Ovary (tissue), 10 donors: ENCODE measurements at places on chromosomes 5 and 9. TPM values are rescaled to one million over a fixed set of nuclear protein-coding genes. Genes with fewer than 3 reads are reported as not detected.
A peak's percentile ranks its signal among the peaks of the same experiment; 100 is the strongest.

RICTOR gene
- total RNA-seq: 41.5 TPM

CFAP90 gene
- 0.66 TPM for total RNA-seq

GRCh38 chr9:95124582-95125367 lies 192.7 kb downstream of the FANCC start:
- H3K27ac ChIP-seq: no peak overlapping the region
- H3K4me1 ChIP-seq: no peaks in the 10 kb centered on the region
- H3K27me3 ChIP-seq: no peaks in the 10 kb centered on the region
- no peak overlapping the region for H3K4me3 ChIP-seq
- no peak for DNase-seq

- no peaks in the 10 kb centered on the region for H3K27me3 ChIP-seq
- no peaks in the 10 kb centered on the region for H3K4me1 ChIP-seq
- no peak for DNase-seq
Observed at GRCh38 chr5:152004095-152004494, 79.4 kb upstream of the GLRA1 start.

DNA sequence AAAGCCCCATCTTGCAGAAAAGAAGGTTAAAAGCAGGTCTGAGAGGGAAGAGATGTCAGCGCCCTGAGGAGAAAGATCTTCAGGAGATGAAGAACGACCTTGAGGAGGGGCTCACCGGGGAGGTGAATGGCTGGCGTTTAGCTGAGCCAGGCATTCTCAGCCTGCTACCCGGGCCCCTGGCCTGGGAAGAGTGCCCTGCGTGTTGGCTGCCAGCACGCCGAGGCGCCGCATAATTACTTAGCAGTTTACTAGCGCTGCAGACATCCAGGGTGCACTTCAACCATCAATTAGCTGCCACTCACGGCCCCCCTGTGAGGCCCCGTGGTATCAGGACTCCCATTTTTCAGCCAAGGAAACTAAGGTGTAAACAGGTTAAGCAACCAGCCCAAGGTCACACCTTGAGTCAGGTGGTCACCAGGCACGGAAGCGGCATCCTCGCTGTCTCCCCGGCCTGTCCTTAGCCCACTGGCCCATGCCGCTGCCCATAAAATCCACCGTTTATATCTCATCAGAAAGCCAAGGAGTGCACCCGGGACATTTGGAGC lies 551.9 kb downstream of the BNC2 start:
- no peak overlapping the region for H3K4me3 ChIP-seq
- peaks cover 27% of the 10 kb centered on the region for H3K4me1 ChIP-seq
- no peaks in the 10 kb centered on the region for H3K36me3 ChIP-seq
- no peak for DNase-seq
- H3K27me3 ChIP-seq: no peaks in the 10 kb centered on the region

DAB2 gene
- total RNA-seq: 33.3 TPM

DNA sequence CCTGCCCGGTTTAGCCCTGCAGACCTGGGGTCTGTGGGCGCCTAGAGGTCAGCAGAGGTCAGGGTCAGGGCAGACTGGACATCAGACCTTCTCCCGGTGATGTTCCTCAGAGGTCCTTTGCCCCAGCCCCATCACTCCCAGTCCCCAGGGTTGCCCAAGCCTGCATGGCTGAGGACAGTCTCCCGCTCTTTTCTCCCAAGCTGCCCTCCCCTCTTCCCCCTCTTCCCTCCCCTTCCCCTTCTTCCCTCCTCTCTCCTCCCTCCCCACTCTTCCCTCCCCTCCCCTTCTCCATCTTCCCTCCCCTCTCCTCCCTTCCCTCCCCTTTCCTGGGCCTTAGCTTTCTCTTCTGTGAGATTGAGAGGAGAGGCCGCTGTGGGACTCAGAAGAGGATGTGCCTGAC lies 10.4 kb downstream of the LHX3 start:
- H3K27ac ChIP-seq: no peak overlapping the region
- DNase-seq: no peak
- no peak overlapping the region for H3K4me3 ChIP-seq
- H3K27me3 ChIP-seq: no peaks in the 10 kb centered on the region
- H3K4me1 ChIP-seq: no peaks in the 10 kb centered on the region

DNA sequence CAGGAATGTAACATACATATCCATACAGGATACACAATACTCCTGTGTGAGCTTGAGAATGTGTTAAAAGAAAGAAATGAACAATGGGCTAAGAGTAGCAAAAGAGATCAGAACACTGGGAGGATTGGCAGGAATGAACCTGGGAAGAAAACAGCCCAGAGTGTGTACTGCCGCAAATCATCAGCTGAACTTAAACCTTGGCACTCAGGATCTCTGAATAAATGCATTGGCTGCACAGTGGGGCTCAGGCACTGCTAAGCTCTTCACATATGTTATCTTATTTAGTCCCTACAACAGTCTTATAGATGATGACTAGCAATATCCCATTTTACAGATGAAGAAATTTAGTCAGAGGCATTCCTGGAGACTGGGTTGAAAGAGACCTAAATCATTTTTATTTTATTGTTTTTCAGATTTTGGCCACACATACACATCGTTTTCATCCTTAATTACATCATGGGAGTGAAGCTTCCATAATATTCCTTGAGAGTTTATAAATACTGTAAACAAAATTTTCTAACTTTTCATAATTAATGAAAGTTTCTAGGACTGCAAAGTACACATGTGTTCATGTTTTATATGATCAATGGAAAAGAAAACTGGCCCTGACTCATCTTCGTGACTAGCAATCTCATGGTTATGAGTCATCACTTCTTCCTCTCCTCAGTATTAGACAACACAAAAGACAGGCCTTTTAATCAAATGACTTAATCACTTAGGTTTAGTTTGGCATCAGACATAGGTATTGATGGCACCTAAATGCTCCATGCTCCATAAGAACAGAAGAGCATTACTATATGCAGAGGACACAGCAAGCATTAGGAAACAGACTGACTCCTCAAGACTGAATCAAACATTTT lies 59.2 kb downstream of the CDH18 start:
- DNase-seq: no peak
- no peak overlapping the region for H3K4me3 ChIP-seq
- H3K27ac ChIP-seq: no peak overlapping the region
- no peaks in the 10 kb centered on the region for H3K4me1 ChIP-seq
- no peaks in the 10 kb centered on the region for H3K36me3 ChIP-seq
- no peaks in the 10 kb centered on the region for H3K27me3 ChIP-seq

DNA sequence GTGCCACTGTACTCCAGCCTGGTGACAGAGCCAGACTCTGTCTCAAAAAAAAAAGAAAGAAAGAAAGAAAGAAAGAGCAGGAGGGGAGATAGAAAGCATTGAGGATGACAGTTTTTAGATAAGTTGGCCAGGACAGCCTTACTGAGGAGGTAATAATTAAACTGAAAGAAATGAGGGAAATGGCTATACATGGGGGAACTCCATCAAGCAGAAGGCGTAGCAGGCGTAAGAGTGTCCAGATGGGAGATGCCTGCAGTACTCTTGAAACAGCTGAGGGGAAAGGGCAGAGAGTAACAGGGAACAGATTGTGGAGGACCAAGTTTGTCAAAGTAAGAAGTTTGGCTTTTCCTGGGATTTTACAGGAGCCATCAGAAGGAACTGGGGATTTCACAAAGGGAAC lies 57.5 kb downstream of the HMGCS1 start:
- H3K4me1 ChIP-seq: no peaks in the 10 kb centered on the region
- H3K36me3 ChIP-seq: no peaks in the 10 kb centered on the region
- no peak for DNase-seq
- H3K27me3 ChIP-seq: no peaks in the 10 kb centered on the region
- no peak overlapping the region for H3K4me3 ChIP-seq
- no peak overlapping the region for H3K27ac ChIP-seq

DNA sequence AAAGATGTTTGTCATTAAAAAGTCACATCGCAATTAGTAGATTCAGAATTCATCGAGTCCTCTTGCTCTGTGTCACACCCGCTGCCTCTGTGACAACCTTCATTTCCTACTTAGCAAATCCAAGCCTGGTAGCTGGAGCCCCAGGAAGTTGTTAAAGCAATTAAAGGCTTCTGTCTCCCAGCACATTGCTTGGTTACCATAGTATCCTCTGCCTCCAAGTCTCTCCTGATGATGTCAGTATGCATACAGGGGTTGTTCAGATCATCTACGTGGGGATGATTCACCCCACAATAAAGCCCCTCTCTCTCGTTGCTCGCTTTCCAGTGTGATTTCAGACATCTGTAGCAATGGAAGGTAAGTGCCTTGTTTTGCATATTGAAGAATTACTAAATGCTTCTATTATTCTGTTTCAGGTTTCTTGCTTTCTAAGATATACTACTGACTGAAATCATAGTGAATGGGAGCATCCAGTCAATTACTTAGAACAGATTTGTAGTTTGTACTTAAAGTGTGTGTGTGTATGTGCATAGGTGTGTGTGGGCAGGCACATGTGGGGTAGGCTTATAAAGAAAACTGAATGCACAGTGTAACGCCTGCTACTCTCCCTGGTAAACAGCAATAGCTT lies 52.9 kb downstream of the PAM start:
- no peak overlapping the region for H3K4me3 ChIP-seq
- no peak overlapping the region for H3K27ac ChIP-seq
- no peaks in the 10 kb centered on the region for H3K36me3 ChIP-seq
- DNase-seq: no peak

GRCh38 chr5:136675769-136676168 lies 310.4 kb upstream of the TRPC7 start:
- no peaks in the 10 kb centered on the region for H3K36me3 ChIP-seq
- H3K27me3 ChIP-seq: no peaks in the 10 kb centered on the region
- no peak overlapping the region for H3K4me3 ChIP-seq
- no peak for DNase-seq
- H3K27ac ChIP-seq: no peak overlapping the region
- H3K4me1 ChIP-seq: no peaks in the 10 kb centered on the region

SCGB3A2 gene
- 0.47 TPM for total RNA-seq

CNTNAP3 gene
- total RNA-seq: 1.9 TPM

OR1J2 gene
- total RNA-seq: not detected

DNA sequence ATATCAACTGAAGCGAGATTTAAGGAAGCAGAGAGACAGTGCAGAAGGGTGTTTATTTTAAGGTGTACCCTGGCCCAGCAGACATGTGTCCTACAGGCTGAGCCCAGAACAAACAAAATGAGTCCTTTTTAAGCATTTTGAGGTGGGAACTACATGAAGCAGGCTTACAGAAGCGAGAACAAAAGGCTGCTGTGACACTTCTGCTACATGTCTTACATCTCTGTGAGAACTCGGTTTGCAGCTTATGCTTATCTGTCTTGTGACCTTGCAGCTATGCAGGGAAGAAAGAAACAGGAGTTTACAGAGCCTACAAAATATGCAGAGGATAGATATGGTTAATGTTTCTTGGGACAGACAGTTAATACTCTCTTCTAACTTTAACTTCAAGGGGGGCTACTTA lies 295.9 kb downstream of the CEMIP2 start:
- no peaks in the 10 kb centered on the region for H3K27me3 ChIP-seq
- H3K4me3 ChIP-seq: no peak overlapping the region
- no peaks in the 10 kb centered on the region for H3K4me1 ChIP-seq
- H3K36me3 ChIP-seq: no peaks in the 10 kb centered on the region
- DNase-seq: no peak

CARTPT gene
- total RNA-seq: not detected

DNA sequence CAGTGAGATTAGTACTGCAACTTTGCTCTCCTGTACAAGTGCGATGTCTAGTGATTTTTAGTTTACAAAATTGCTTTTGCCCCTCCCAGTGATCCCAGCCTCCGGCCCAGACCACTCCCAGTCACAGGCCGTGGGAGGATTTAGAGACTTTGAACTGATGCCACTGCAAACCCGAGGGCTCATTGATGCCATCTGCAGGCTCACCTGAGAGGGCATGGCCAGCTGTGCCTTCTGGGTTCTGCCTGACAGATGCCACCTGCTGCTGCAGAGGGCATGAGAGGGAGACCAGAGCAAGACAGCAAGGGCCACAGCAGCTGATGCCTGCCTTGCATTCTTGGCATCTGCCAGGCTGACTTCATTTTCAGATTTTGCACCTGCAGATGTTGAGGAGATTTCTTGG lies 593.8 kb downstream of the CDK5RAP2 start:
- H3K27ac ChIP-seq: no peak overlapping the region
- no peak for DNase-seq
- no peaks in the 10 kb centered on the region for H3K4me1 ChIP-seq
- no peaks in the 10 kb centered on the region for H3K27me3 ChIP-seq
- H3K36me3 ChIP-seq: no peaks in the 10 kb centered on the region

- H3K27me3 ChIP-seq: no peaks in the 10 kb centered on the region
- no peak for DNase-seq
- no peak overlapping the region for H3K27ac ChIP-seq
- H3K36me3 ChIP-seq: no peaks in the 10 kb centered on the region
Observed at GRCh38 chr9:20048985-20049384, 260.1 kb upstream of the SLC24A2 start.

SPATA31A3 gene
- not detected for total RNA-seq

DNA sequence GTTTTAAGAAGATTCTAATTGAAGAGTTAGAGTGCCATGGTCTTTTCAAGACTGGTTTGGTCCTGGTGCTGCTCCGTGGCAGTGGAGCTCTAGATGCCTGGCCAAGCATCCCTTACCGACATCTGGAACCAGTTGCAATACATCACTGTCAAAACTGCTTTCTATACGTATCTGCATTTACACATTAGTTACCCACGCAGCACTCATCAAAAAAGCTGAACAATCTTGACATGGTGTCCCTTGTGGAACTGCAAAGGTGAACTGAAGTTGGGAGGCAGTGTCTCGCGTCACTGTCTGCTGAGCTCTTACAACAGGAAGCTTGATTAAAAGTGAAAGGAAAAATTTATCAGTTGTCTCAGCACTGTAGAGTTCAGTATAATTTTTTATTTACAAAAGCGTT lies 82.6 kb downstream of the PBX3 start:
- H3K4me3 ChIP-seq: peak overlapping the region; percentile 10
- DNase-seq: peak; percentile 33
- no peaks in the 10 kb centered on the region for H3K4me1 ChIP-seq
- H3K27me3 ChIP-seq: no peaks in the 10 kb centered on the region
- no peaks in the 10 kb centered on the region for H3K36me3 ChIP-seq

- no peaks in the 10 kb centered on the region for H3K4me1 ChIP-seq
- no peaks in the 10 kb centered on the region for H3K27me3 ChIP-seq
- H3K4me3 ChIP-seq: no peak overlapping the region
- DNase-seq: no peak
- no peak overlapping the region for H3K27ac ChIP-seq
Observed at GRCh38 chr9:136387217-136387616, 12.8 kb downstream of the SNAPC4 start.

DNA sequence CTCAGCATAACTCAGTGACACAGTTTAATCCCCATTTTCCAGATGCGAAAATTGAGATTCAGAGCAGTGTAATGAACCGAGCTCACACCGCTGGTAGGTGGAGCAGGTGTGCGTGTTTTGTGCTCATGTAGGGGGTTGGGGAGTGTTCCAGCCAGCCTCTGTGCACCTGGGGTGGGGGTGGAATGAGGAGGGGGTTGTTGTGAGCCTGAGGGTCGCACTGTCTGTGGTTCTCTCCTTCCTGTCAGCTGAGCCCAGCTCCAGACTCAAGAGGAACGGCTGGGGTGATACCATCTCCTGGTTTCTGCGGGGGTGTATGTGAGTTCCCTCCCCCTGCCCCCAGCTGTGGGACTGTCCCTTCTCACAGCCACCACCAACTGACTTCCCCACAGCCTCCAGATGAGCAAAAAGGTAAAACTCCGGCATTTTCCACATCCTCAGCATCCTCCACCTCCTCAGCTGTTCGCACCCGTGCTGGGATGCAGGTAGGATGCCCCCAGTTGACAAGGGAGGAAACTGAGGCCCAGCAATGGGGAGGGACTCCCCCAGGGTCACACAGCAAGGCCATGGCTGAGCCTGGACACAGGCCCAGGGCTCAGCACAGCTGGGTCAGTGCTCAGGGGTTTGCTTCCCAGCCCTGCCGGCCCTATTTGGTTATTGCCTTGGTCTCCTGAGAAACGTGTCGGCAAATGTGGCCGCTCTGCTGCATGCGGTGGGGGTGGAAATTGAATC lies 2.1 kb downstream of the SH2D3C start:
- no peaks in the 10 kb centered on the region for H3K36me3 ChIP-seq
- DNase-seq: no peak
- no peak overlapping the region for H3K4me3 ChIP-seq
- peaks cover 2% of the 10 kb centered on the region for H3K4me1 ChIP-seq
- H3K27me3 ChIP-seq: no peaks in the 10 kb centered on the region
